Hematopoietic multipotent progenitor cell (in vitro differentiated cells): ENCODE measurements at places on chromosomes 4 and X. TPM values are rescaled to one million over a fixed set of nuclear protein-coding genes. Genes with fewer than 3 reads are reported as not detected.
A peak's percentile ranks its signal among the peaks of the same experiment; 100 is the strongest.

DNA sequence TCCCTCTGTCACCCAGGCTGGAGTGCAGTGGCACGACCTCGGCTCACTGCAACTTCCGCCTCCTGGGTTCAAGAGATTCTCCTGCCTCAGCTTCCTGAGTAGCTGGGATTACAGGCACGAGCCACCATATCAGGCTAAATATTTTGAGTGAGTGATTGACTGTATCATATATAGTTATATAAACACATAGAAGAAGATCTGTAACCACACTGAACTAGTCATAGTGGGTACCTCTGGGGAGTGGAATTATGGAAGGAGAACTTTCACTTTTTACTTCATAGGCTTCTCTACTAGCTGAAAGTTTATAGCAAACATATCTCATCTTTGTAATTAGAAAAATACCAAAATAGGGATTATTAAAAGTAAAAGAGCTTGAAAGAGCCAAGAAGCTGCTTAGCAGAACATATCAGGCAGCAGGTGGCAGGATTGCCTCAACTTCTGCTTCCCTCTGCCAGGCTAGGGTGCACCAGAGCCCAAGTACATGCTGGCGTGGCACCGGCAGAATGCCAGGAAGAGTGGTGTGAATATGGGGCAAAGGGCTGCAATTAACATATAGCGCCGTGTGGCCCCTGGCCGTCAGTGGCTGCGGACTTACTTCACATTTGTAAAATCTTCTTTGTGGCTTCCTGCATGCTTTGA lies 39.5 kb upstream of the CD40LG start:
- DNase-seq, result peak; percentile 66

DNA sequence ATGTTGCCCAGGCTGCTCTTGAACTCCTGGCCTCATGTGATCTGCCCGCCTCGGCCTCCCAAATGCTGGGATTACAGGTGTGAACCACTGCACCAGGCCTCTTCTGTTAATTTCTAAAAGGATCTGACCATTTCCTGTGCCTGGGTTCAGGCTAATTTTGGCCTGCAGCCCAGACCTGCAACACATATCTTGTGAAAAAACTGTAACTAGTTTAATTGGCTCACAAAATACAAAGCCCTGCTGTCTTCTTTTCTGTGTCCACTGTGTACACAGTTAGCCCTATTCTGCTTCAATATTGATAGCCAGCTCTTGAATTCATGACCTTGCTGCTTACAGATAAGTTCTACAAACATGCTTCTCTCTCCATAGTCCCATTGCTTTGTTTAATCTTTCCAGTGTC lies 753.5 kb downstream of the PDHA2 start:
- no peak for DNase-seq

GRCh38 chrX:9241427-9241826 lies 207.5 kb upstream of the FAM9B start:
- no peak for DNase-seq

DNA sequence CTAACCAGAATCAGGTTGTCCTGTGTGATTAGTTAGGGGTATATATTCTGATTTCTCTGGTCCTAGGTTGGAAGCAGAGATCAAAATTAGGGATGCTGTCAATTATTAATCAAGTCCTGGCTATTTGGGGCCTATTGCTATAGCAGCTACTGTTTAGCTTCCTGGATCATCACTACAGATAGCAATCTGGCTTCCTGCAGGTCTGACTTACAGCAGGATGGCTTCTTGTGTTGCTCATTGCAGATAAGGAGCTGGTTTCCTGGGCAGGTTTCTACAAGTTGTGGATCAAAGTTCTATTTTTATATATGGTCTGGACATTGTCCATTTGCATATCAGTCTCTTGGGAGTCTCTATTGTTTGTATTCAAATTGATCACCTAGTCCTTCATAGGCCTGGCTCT lies 57.7 kb upstream of the C4orf54 start:
- DNase-seq, result peak; percentile 76

DNA sequence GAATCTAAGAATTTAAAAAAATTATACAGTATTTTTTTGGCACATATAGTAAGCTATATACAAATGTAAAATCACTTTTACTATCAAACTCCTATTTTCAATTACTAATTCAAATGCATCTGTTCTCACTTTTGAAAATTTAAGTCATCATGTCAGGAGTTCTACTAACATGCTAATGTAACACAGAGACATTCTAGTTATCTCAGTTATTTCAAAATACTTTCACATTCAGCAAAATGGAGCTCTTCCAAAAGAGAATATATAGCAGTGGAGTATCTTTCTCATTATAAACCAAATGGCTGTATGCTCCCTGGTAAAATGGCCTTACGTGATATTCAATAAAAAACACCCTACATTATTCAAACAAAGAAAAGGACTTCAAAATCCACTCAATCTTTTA lies 42.3 kb downstream of the RFC1 start:
- DNase-seq, result no peak

Gene GPR173
- 5.4 TPM for total RNA-seq

Gene HSFX4
- not detected for total RNA-seq

Gene POF1B
- total RNA-seq, result not detected
